ENCODE measurements at places on chromosomes 1 and 21.

DNA sequence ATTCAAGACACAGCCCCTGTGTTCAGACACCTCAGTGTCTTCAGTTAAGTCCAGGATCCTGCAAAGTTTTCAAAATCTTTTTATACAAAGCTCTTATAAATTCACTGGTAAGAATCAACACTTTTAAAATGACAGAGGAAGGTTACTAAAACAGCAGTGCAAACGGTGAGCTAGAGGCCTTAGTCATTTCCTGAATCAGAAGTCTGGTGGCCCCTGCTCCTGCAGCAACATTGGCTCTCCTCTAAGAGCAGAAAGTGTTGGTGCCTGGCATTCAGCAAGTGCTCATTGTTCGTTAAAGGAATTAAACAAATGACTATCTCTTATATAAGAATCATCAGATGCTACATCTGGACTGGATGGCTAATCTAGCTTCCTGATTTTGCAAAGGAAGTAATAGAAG lies 282.9 kb downstream of the PTGER3 start:
- DNase-seq: peak; percentile 33

DNA sequence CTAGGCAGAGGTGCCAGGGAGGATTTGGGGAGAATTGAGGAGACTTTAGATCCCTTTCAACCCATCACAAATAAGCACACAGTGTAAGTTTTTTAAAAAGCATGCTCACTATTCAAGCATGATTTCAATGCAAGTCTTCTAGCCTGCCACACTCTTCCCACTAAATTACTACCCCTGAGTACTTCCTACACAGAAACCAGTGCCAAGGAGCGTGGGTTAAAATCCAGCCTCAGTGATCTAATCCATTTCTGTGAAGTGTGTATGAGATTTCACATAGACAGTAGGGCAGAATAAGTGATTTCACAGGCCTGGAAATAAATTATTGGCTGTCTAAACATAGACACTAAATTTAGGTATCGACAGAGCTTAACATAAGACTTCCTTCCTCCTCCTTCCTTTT lies 142.9 kb upstream of the ATP1B1 start:
- DNase-seq: no peak

- DNase-seq: no peak
These were observed 39.4 kb upstream of the ZNF326 start for GRCh38 chr1:89955311-89956205.

- DNase-seq: peak; percentile 16
These were observed 35.0 kb downstream of the MTOR start for GRCh38 chr1:11227106-11228077.

DNA sequence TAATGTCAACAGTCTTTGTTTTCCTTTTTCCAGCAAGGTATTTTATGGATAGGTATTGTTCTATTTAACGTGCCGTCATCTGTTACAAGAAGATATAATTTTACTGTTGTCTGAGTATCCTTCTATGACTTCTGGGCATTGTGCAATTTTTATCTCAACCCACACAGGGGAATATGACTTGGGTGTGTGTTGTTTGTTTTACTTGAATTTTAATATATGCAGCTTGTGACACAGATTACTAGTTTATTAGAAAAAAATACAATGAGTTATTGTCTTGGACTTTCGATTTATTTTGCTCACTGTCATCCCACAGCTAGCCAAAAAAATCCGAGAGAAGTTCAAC lies 111.9 kb downstream of the CACHD1 start:
- DNase-seq: no peak

DNA sequence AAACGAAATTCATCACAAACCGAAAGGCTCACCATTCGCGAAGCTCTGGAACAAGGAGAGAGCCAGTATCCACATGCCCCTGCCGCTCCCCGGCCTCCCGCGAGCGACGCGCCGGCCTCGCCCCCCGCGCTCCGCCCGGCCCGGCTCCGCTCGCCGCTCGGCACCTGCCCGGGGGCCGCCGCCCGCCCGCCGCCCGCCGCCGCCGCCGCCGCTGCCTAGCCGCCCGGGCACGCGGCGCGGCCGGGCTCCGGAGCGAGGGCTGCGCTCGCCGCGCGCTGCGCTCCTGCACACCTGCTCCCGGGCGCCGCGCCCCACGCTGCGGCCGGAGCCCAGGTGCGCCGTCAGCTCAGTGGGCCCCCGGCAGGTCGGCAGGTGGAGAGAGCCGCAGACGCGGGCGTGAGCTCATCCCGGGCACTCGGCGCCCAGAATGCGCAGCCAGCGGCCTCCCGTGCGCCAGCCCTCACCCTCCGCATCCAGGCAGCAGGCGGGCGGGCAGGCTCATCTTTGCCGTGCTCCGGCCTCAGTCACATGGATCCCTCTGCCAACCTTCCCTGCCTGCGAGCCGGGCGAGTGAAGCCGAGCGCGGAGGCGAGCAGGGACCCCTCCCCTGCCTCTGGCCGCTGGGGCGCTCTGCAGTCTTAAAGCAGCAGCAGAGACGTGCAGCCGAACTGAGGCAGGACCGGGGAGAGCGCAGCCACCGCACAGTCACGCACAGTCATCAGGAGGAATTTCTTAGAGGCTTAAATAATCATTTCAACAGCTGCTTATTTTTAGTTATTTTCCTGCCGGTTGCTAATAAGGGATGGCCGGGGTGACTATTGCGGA lies at the start of gene DSCAM:
DSCAM (minus strand) TSS at position 572 of the 825 bp plus-strand sequence; CDS start at position 75, 497 bp downstream.
- DNase-seq: no peak

DNA sequence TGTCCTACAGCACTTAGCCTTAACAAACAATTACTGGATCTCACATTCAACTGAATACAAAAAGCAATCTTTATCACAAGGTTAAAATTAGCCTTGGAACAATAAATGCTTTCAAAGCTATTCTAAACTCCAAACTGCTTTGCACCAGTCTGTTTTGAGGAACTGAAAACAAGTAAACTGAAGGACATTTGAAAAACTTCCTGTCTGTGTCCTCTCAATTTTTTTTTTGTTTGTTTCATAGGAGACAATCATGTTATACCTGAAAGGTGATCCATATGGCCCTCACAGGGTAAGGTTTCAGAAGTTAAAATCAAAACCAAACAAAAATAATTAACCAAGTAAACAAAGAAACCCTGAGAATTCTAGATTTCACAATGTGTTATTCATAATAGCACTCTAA lies 459.1 kb downstream of the DPYD start:
- no peak for DNase-seq

GRCh38 chr1:206761159-206761768 lies 9.3 kb upstream of the IL19 start:
- no peak for DNase-seq

DNA sequence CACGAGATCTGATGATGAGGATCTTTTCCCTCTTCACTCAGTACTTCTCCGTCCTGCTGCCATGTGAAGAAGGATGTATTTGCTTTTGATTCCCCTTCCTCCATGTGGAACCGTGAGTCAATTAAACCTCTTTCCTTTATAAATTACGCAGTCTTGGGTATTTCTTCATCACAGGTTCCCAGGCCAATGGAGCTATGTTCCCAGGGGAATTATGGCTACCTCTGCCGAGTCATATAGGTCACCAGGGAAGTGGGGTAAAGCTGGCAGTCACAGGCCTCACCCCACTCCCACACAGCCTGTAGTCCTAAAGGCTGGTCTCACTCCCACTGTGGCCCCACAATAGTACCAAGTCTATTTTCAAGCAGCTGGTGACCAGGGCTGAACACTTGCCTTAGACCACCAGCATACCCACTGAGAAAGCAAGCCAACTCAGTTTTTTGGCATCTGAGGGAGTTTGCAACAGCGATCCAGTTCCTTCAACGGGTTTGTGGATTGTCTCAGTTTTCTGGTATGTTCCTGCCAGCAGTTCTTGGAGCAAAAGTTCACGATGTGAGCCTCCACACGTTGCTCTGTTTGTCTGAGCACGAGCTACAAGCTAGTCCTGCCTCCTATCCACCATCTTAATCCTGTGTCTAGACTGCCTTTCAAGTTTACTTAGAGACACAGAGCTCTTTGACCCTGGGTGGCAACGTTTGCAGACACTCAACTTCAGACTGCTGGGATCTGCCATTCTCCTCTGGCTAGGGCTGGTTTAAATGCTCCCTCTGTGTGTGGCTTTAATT lies 104.5 kb downstream of the CENPF start:
- peak; percentile 53 for DNase-seq

DNA sequence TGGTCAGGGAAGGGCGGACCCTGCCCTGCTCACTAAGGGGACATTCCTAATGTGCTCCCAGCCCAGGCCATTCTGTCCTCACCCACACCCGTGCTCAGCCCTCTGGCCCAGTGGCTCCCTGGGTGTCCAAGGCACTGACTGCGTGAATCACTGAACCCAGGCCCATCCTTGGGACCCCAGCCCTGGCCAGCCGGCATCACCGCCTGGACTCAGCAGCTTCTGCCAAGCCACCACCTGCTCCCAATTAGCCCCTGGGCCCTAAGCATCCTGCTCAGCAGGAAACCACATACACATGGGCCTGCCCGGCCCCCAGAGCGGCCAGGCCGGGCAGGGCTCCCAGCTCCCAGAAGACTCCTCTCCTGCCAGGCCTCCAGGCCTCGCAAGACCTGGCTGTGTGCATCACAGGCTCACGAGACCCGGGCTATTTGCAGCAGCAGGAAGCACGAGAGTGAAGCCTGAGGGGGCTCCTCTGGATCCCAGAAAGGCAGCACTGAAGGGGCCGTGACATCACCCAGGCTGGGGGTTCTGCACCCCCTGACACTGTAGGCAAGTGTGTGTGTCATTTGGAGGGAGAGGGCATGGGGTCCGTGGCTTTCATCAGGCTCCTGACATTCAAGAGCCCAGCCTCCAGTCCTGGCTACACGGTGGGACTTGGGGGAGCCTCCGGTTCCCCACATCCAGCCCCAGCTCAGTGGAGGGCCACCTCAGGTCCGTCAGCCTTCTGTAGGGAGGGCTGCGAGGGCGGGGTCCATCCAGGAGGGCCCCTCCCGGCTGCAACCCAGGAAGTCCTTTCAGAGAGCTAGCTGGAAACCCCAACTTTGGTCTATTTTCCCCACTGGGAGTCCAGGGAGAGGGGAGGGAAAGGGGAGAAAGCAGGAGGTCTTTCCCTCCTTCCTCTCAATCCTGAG lies 1.6 kb downstream of the MFAP2 start:
- peak; percentile 96 for DNase-seq

- no peak for DNase-seq
These were observed 126.6 kb upstream of the IFFO2 start for GRCh38 chr1:19083081-19083480.

DNA sequence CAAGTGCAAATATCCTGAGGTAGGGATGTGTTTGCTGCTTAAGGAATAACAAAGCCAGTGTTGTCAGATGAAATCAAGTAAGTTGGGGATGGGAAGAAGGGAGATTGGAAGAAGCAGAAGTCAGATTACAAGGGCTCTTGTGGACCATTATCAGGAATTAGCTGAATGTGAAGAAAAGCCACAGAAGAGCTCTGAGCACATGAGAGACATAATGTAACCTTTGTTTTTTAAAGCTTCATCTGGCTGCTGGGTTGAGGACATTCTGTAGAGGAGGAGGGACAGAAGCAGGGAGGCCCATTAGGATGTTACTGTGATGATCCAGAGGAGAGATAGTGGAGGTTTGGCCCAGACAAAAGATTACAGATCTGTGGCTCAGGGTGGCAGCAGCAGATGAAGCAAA lies 111.7 kb downstream of the DUSP10 start:
- no peak for DNase-seq

GRCh38 chr1:69540052-69540451 lies 27.7 kb upstream of the LRRC7 start:
- DNase-seq: no peak

GRCh38 chr1:241799416-241799815 lies 48.6 kb upstream of the EXO1 start:
- DNase-seq: no peak

- DNase-seq: no peak
These were observed 135.7 kb downstream of the CNIH3 start for GRCh38 chr1:224751624-224752311.

DNA sequence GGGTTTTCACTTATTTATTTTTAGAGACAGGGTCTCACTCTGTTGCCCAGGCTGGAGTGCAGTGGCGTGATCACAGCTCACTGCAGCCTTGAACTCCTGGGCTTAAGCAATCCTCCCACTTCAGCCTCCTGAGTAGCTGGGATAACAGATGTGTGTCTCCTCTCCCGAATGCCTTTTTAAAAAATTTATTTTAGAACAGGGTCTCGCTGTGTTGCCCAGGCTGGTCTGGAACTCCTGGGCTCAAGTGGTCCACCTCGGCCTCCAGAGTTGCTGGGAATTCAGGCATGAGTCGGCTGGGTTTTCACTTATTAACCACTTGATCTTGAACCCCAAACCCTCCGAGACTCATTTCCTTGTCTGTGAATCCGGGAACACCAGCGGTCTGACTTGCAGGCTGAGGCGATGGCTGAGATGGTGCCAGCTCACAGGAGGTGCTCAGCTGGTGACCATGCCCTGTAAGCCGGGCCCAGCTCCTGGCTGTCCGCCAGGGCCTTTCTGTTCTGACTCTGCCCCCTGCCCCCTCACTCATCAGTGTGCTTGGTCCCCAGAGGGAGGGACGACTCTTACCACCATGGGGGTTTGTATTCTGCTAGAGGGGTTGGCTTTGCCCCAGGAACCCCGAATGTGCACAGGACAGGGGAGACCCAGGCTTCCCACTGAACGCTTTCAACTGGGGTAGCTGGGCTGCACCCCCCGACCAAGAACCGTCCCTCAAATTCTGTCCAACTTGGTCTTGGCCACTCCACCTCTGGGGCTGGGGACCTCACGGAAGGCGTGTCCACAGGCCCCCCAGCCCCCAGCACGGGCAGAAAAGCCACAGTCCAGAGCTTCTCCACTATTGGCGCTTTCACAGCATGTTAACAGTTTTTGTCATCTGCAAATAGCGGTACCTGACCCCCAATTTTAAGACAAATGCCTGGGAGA lies 22.5 kb downstream of the MMEL1 start:
- DNase-seq: no peak

GRCh38 chr1:197519741-197520334 lies 251.8 kb downstream of the CRB1 start:
- peak; percentile 25 for DNase-seq

DNA sequence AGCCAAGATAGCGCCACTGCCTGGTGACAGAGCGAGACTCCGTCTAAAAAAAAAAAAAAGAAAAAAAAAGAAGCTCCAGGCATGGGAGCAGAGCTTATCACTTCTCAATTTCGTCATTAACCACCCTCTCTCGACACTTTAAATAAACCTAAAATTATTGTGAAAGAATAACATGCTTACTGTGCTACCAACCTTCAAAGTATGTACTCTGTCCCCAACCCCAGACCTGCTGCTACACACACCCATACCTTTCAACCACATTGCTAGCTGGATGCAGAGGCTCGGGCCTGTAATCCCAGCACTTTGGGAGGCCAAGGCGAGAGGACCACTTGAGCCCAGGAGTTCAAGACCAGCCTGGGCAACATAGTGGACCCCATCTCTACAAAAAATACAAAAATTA lies 38.7 kb downstream of the GNPAT start:
- DNase-seq: no peak

- no peak for DNase-seq
These were observed 49.5 kb upstream of the ERRFI1 start for GRCh38 chr1:8075511-8076051.

GRCh38 chr1:205538235-205538840 lies 33.9 kb downstream of the CDK18 start:
- no peak for DNase-seq

GRCh38 chr1:156083800-156084790 lies 1.8 kb upstream of the MEX3A start:
- no peak for DNase-seq

GRCh38 chr1:38004284-38005108 lies 818 bp downstream of the FHL3 start:
- DNase-seq: no peak

- no peak for DNase-seq
These were observed 18.1 kb downstream of the KIAA0040 start for GRCh38 chr1:175174309-175175102.

Measured in fibroblast of upper back skin (primary cell).